ENCODE measurements at places on chromosomes 12 and 14.

DNA sequence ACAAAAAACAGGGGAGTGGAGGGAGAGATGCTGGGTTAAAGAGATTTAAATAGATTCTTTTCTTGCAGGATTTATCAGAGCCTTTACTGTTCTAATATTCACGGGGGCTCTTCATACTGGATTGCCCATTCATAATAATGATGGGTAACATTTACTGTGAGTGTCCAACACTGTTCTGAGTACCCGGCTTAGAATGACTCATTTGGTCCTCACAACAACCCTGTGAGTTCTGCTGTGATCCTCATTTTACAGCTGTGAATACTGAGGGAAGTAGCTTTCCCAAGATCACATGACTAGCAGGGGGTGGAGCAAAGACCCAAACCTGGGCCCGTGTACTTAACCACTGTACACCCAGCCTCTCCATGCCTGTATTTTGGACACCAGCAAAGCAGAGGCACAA, 113.4 kb downstream of the NT5DC3 start:
- DNase-seq = no peak

DNA sequence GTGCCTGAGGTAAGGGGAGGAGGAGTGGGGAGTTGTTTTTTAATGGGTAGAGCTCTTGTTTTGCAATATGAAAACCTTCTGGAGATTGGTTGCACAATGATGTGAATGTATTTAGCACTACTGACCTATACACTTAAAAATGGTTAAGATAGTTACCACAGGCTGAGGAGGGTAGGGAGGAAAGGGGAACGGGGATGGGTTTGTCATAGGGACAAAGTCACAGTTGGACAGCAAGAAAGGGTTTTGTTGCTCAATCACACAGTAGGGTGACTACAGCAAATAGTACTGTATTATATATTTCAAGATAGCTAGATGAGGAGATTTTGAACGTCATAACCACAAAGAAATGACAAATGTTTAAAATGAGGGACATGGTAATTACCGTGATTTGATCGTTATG, 1562.4 kb downstream of the AACS start:
- DNase-seq = no peak

- no peak for DNase-seq
Observed at GRCh38 chr14:74508292-74508731, 14.7 kb downstream of the ISCA2 start.

GRCh38 chr12:24902511-24903328, 46.2 kb downstream of the BCAT1 start:
- no peak for DNase-seq

DNA sequence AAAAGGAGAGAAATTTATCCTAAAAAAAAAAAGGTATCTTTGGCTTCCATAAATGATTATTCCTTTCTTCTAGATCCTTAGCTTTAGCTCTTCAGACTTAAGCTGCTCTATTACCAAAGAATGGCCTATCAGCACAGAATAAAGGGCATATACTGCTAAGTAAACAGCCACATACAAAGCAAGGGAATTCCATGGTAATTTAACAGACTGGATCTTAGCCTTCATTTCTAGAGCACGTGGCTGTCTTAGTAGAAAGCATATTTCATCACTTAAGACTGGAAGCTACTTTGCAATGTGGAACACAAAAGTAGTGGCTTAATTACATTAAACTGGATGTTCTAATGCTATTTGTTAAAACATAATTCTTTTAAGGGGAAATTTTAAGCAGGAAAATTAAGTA, 23.1 kb downstream of the TMED10 start:
- no peak for DNase-seq

- no peak for DNase-seq
Observed at GRCh38 chr12:107736914-107737313, 24.0 kb downstream of the PRDM4 start.

DNA sequence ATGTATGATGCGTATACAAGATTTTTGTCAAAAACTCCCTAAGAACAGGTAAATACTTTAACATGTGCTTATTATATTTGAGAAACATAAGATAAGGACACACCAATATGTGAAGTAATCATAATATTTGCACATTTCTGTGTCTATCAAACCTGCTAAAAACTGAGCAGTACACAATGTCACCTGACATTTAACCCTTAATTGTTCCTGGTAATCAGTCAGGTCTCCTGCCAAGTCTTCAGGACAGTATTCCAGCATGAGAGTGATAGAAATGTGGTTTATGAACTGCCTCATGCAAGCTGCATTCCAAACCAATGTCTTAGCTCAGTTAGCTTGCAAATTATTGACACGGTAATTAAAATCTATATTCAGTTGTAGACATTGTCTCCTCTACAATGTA, 4.2 kb downstream of the SOX5 start:
- no peak for DNase-seq

DNA sequence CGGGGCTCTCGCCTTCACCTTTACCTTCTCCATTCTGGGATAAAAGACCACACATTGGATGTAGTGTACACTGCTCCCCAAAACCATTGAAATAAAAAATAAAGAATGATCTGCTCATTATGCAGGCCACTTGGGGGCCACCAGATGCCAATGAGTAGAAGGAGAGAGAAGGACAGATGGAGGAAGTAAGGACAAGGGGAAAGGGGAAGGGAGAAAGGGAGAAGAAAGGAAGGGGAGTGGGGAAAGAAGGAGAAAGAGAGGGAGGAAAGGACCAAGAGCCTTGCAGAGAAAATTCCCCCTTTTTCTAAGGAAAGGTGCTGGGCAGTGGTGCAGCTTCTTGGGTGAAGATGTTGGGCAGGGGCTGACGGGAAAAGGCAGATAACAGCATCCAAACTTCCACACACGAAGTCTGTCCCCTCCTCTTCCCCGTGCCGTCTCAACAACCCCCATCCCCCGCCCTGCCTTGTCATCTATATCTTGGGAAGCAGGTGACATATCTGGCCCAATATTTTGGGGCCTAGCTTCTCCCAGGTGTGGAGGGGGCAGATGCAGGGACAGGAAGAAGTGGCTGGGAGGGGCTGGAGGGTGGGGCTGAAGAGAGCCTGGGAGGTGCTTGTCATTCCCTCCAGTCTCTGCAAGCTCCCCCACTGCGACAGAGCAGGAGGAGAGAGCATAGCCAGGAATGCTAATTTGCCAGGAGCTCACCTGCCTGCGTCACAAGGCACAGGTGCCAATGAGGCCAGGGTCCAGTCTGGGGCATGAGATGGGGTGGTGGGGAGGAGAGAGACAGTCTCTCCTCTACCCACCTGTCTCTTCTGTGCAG, 107.5 kb downstream of the SINHCAF start:
- DNase-seq = no peak

GRCh38 chr12:121713257-121713777, 765 bp downstream of the TMEM120B start:
- no peak for DNase-seq

DNA sequence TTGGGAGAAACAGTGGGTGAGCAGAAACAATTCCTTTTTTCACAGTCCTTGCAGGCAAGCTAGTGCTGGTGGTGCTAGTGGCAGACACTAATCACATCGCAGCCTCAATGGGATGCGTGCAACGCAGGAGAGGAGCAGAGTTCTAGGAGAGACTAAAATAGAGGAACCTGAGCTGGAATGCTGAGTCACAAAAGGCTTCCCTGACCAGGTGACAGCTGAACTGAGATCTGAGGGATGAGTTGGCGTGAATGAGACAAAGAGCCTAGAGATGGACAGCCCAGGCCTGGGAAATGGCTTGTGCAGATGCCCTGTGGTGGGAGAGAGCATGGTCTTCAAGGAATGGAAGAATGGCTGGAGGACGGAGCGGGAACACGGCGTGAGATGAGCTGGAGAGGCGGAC, 25.8 kb downstream of the ACADS start:
- DNase-seq = no peak

DNA sequence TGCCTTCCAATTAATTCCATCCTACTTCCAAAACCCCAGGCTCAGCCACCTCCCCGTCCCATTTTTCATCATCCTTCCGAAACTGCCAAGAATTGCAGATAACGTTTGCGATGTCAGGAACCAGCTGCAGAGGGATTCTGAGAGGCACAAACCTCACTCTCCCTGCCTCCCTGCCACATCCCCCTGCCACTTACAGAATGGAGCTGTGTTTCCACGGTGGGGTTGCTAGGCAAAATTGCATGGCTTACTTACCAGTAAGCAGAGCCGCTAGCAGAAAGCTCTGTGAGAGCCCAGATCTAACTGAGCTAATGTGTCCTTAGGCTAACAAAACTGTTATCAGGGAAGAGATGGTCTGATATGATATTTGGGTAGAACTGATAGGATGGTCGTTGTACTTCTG, 127.4 kb downstream of the KCNK10 start:
- DNase-seq = no peak

- DNase-seq = no peak
Observed at GRCh38 chr12:28857369-28857768, 291.7 kb upstream of the FAR2 start.

DNA sequence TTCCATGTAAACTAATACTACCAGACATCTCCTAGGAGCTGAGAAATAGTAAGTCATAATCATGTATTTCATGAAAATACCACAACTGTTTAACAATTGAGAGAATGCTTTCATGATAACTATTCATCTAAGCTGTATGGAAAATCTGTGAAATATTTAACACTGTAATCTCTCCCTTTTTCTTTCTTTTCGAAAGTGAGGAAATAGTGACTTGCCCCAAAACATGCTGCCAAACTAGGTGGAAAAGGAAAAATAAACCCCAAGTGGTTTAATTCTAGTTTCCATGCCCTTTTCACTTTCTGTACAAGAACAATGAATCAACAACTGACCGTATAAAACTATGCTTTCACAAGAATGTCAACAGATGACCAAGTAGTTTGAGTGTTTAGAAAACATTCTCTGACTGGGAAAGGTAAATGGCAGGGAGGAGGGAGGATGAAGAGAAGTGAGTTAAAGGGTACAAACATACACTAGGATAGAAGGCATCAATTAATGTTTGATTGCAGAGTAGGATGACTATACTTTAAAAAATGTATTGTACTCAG, 147.5 kb upstream of the AVPR1A start:
- DNase-seq = no peak

DNA sequence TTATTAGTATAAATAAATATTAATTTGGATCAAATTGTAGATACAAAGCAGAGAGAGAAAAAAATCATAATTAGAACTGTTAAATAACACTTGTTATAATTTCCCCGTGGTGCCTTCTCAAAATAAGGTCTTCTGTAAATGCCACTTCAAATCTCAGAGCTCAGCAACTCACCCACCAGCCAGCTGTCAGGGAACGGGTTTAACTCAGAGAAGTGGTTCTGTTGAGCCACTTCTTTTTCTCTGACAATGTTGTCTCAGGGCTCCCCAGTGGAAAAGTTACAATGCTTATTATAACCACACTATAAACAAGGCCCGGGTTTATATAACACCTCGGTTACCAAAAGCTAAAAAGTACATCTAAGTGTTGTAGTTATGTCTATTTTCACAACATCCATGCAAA, 452.6 kb downstream of the GLT1D1 start:
- no peak for DNase-seq

DNA sequence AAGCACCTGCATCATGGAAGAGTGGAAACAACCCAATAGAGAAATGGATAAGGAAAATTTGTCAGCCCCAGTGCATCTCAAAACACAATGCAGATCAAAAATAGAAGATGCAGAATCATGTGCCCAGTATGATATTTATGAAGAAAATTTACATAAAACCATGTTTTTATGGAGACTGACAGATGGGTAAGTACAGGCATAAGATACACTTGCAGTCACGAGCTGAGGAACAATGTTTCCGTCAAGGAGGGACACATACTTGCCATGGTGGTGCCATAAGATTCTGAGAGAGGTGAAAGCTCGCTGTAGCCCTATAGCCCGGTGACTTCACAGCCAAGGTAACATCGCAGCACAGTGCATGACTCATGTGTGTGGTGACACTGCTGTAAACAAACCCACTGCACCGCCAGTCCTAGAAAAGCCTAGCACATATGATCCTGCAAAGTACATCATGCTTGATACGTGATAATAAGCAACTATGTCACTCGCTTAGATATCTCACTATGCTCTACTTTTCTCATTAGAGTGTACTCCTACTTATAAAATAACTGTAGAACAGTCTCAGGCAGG, 112.6 kb downstream of the RIMBP2 start:
- DNase-seq = no peak

- no peak for DNase-seq
Observed at GRCh38 chr14:90017371-90017770, 44.4 kb upstream of the KCNK13 start.

- no peak for DNase-seq
Observed at GRCh38 chr12:129258781-129259318, 405.6 kb downstream of the GLT1D1 start.

- no peak for DNase-seq
Observed at GRCh38 chr12:67531051-67531450, 117.5 kb upstream of the DYRK2 start.

- no peak for DNase-seq
Observed at GRCh38 chr12:49941556-49942511, 8.7 kb upstream of the AQP2 start.

- DNase-seq = peak; percentile 1
Observed at GRCh38 chr12:32896432-32897280, at the start of gene PKP2. Gene PKP2 (minus strand): TSS chr12:32896777. CDS start chr12:32896731, 46 bp downstream.

DNA sequence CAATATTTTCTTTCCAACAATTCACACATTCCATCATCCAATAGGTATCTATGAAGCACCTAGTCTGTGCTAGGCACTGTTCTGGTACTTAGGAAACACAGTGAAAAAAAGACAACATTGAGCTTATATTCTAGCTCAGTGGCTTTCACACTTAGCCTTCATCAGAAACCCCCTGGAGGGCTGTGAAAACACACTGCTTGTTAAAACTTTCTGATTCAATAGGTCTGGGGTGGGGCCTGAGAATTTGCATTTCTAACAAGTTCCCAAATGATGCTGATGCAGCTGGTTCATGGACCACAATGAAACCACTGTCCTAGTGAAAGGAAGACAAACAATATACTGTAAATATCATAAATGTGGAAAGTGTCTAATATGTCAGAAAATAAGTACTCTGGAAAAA, 5.9 kb downstream of the VTI1B start:
- DNase-seq = no peak

GRCh38 chr12:63318933-63319332, 167.9 kb upstream of the AVPR1A start:
- no peak for DNase-seq

- no peak for DNase-seq
Observed at GRCh38 chr14:54396183-54396492, 669 bp upstream of the CDKN3 start.

DNA sequence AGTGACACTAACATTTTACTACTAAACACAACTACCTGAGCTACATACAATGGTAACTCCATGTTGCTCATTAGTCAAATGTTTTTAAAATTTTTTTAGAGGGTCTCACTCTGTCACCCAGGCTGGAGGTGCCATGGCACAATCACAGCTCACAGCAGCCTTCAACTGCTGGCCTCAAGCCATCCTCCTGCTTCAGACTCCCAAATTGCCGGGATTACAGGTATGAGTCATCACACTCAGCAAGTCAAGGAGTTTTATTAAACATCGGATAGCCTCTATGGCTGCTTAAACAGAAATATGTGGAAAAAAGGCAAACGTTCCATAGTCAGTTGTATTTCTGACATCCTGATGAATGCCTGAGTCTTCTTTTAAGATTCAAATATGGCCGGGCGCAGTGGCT, 11.1 kb upstream of the NPFF start:
- no peak for DNase-seq

- peak; percentile 6 for DNase-seq
Observed at GRCh38 chr12:10701131-10701681, 21.9 kb downstream of the YBX3 start.

Measured in activated CD4-positive, alpha-beta T cell treated with anti-CD3 and anti-CD28 coated beads, Interleukin-2, amount 50 U/mL, for 1 hour (primary cell).